Neuronal stem cell (in vitro differentiated cells): ENCODE measurements at places on chromosomes 6 and 20.

GRCh38 chr6:49923826-49924225 lies 40.1 kb downstream of the DEFB114 start:
- no peak for DNase-seq

GRCh38 chr20:63102721-63103375 lies 96.1 kb upstream of the BHLHE23 start:
- DNase-seq: no peak

DNA sequence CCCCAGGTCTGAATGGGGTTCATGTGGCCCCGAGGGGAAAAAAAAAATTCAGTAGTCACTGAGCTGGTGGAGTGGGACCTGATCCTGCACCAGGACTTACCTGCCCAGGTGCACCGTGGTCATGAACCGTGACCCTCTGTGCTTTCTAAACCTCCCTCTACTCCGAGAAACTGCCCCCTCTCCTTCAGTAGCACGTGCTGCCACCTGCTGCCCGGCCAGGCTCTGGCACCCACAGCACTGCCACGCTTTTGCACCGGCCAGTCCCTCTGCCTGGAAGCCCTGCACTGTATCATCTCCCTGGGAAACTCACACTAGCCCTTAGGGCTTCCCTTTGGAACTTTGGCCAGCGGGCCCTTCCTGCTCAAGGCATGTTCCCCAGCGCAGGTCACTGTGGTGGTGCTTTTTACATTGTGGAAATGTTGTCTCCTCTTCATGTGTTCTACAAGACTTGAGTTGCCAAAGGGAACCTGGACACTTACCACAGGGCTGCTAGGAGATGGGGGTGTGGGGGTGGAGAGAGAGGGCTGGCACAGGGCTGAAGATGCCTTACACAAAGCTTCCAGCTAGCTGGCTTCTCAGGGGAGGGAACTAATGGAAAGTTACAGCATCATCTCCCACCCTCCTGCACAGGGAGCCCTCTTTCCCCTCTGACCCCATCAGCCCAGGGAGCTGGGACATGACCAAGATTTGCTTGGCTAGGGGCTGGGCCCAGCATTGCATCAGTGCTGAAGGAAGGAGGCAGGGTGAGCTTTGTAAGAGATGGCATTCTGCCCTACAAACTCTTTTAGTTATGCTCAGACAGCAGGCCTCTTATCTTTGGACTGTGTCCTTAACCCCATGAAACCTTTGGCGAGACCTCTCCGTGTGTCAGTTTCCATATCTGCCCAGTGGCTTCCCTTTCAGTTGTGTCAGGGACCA lies 2.5 kb upstream of the PTPRT start:
- DNase-seq: no peak

GRCh38 chr6:43907789-43908472 lies 137.9 kb downstream of the VEGFA start:
- no peak for DNase-seq

DNA sequence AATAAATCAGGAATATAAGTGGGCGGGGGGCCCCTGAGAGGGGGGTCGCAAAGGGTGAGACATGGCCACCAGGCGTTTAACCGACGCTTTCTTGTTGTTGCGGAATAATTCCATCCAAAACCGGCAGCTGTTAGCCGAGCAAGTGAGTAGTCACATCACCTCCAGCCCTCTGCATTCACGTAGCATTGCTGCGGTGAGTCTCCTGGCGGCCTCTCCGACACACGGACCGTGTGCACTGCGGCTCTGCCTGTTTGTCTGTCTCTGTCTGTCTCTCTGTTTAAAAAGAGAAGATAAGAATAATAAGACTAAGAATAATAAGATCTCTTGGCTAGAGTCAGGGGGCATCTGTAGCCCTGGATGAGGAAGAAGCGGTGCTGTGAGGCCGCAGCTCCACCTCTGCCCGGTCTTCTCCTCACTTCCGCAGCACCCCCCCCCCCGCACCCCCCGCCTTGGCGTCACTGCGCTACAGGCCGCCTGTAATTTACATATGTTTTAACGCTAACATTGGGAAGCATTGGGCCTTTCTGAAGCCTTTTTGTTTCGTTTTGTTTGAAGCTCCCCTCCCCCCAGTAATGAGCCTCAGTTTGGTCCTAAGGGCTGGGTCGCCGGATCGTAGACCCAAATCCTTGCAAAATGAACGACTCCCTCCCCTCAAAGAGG lies 993 bp downstream of the STX16 start:
- peak; percentile 42 for DNase-seq

DNA sequence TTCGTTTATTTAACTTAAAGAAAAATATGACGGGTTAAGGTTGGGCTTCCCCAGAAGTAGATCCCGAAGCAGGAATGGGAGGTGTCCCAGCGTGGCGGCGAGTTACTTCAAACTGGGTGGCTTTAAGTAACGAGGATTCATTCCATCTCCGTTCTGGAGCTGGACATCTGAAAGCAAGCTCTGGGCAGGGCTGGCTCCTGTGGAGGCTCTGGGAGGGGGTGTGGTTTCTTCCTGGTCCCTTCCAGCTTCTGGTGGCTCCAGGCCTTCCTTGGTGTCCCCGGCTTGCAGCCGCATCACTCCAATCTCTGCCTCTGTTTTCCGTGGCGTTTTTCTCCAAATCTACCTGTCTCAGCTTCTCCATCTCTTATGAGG lies 47.3 kb upstream of the BHLHE23 start:
- no peak for DNase-seq
